ENCODE measurements at places on chromosomes 16 and 17.

- no peak for DNase-seq
Observed at GRCh38 chr17:67449845-67450755, 73.0 kb downstream of the PITPNC1 start.

DNA sequence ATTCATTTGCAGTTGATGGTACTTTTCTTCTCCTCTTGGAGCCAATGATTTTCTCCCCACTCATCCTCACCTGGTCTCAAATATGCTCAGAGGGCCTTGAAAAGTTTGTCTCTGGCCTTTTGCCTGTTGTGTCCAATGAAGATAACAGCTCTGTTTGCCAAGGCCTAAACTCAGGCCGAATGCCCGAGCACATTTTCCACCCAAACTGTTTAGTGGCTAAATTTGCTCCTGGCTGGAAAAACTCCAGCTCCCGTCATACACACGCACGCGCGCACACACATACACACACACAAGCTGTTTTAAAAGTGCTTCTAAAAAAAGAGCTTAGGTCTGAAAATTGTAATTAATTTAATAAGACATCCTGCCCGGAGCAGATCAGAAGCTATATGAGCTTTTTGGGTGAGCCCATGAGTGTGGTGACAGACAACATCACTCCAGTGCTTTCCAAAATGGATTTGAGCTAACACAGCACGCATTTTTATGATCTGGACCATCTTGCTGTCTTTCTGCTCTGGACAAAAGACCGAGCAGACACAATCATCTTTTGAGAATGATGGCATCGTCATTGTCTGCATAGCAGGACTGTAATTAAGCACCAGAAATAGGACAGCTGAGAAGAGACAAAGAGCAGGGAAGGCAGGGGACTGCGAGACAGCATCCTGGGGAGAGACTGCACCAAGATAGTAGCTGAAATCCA is 48.9 kb downstream of the IRX6 start:
- DNase-seq, result no peak

DNA sequence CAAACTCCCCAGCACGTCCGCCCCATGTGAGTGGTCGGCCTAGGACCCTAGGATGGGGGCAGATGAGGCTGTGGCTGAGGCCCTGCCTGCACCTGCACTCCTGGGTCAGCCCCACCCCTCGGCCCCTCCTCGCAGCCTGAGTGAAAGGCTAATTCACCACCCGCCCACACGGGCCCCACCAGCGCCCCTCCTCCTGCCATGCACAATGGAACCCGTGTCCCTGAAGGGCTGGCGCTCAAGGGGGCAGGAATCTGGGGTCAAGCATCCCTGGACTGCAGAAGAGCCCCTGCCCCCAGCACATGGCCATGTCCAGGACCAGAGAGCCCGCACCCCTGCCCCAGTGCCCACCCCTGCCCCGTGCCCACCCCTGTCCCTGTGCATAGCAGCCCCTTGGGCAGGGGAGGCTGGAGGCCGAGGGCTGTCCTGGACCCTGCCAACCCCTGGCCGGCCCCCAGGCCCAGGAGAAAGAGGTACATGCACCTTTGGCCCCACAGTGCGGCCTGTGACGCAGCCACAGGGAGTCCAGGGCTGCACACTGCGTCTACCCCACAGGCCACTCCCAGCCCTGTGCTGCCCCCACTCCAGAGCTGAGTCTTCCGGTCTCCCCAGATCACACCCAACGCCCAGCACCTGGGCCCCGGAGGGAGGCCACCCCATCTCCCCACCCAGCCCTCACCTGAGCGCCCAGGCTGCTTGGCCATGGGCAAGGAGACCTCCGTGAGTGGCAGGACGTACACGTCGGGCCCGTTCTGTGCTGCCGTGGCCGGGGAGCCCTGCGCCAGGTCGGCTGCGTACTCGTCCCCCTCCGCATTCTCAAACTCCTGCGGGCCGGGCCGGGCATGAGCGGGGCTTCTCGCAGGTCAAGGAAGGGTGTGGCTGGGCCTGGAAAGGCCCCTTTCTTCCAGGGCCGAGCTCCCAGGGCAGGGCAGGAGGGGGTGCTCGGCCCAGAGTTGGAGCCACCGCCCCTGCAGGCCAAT is 34.6 kb upstream of the PVALEF start:
- no peak for DNase-seq

DNA sequence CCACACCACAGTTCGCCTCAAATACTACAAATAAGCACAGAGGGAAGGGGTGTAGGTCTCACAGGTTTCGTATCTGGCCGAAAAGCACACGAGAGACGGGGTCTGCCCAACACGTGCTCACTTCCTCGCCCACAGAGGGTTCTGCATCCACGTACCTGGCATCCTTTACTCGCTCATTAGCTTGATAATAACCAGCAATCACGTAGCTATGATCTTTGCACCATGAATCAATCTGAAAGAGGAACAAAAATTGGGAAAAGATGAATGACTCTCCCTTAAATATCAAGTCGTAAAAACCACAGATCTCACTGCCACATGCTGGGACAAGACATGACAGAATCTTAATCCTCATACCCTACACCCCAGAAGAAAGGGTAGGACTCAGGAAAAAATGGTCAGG is 10.5 kb downstream of the EMC8 start:
- DNase-seq, result no peak

GRCh38 chr17:81870981-81871386 is at the start of gene ARHGDIA:
TSS of gene ARHGDIA (minus strand) at chr17:81871337. CDS start at chr17:81869930, 1,407 bp downstream.
- no peak for DNase-seq

DNA sequence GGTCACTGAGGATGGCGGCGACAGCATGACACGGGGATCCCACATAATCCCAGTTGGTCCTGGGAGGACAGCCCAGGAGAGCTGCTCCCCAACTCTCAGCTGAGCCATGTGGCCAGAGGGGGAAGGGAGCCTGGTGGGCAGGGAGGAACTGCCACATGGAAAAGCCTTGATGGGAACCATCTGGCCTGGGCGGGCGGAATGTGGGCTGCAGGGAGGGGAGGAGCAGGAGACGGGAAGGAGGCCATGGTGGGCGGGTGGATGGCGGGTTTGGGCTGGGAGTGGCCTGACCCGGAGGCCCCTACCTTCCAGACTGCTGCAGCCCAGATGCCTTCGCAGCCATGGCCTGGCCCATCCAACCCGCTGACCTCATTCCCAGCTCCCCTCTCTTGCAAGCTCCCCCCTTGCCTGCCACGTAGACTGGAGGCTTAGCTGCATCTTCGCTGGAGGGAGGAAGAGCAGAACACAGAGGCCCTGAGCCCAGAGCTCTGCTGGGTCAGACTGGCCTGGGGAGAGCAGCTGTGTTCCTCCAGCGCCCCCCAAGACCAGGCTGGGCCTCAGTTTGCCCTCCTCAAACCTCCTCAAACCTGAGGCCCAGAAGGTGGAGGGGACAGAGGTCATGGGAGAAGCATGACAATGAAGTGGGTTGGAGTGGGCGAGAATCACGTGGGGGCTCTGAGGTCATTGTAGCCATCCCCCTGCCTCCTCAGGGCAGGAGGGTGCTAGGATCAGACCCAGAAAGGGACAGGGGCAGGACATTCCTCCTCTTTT is 8.2 kb upstream of the COL1A1 start:
- no peak for DNase-seq

GRCh38 chr17:4625181-4625617 is 16.3 kb downstream of the ALOX15 start:
- no peak for DNase-seq

- no peak for DNase-seq
Observed at GRCh38 chr17:9472541-9472940, 103.1 kb downstream of the STX8 start.

GRCh38 chr16:12437761-12438440 is 365.8 kb downstream of the CPPED1 start:
- DNase-seq, result no peak

GRCh38 chr16:1416521-1416941 is 2.0 kb upstream of the UNKL start:
- no peak for DNase-seq

DNA sequence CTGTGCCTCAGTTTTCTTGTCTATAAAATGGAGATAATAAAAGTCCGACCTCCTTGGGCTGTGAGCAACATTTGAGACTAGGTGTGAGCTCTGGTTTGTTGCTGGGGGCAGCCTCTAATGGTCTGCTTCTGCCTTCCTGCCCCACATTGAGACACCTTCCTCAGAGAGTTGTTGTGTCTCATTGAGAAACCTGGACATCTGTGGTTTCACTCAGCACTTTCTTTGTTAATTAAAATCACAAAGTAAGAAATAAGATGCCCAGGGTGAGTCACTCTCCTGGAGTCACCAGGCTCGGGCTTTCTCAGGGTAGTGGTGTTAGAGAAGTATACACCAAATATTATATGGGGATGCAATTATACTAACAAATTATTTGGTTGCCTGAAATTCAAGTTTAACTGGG is 389.2 kb upstream of the SALL1 start:
- no peak for DNase-seq

GRCh38 chr17:40551879-40552768 is 13.1 kb downstream of the CCR7 start:
- DNase-seq, result no peak

DNA sequence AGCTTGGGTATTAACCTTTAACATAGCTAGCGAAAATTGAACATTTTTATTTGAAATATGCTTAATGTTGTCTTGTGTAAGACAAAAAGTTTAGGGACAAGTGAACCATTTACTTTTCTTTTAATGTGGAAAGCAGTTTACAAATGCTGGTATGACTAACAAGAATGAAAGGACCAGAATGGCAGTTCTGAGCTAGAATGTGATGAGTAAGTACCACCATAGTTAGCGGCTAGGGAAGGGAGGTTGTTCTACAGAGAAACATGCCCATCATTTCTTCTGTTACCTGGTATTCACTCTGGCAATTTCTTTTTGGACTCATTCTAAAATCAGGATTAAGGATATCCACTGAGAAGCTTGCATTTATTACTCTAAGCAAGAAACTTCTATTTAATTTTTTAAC is 121.1 kb downstream of the WWOX start:
- DNase-seq, result no peak

GRCh38 chr17:79305768-79306423 is 231.3 kb downstream of the ENGASE start:
- no peak for DNase-seq

GRCh38 chr17:57832314-57833178 is 17.3 kb downstream of the MRPS23 start:
- DNase-seq, result no peak

DNA sequence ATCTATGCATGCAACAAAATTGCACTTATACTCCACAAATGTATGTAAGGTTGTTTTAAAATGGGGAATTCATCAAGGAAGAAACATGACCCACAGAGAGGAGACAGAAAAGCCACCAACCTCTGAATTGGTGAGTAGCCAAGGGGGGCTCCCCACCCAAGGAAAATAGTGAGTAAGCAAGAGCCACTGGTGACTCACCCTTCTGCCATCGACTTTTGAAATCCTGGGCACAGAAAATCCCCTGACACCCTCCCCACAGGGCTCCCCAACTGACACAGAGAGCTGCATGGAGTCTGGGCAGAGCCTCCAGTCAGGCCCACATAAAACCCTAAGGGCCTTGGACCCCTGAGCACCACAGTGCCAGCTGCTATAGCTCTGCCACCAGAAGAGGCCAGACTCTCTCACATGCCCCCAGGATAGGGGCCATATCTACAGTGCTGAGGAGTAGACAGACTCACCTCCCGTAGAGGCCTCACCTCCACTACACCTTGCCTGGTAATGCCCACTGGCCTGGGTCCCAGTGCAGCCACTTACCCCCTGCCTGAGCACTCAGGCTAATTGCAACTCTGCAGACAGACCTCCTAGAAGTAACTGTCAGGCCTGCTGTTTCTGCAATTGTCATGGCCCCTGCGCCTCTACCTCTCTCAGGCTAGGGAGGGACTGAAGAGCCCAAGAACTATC is 244.7 kb upstream of the WSB1 start:
- DNase-seq, result no peak

GRCh38 chr16:57403965-57404817 is at the start of gene CCL17:
TSS of gene CCL17 (plus strand) at chr16:57404767. CDS start at chr16:57413933, 9,166 bp downstream.
- DNase-seq, result no peak

DNA sequence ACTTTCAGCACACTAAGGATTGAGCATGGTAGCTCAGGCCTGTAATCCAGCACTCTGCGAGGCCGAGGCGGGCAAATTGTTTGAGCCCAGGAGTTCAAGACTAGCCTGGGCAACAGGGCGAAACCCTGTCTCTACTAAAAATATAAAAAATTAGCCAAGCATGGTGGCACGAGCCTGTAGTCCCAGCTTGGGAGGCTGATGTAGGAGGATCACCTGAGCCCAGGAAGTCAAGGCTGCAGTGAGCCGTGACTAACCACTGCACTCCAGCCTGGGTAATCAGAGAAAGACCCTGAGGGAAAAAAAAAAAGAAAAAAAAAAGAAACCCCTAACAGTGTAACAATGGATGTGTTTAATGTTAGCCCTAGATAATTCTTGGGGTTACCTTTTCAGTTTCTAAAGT is 24.0 kb downstream of the PARN start:
- no peak for DNase-seq

GRCh38 chr17:32976605-32977004 is 15.0 kb upstream of the SPACA3 start:
- no peak for DNase-seq

- DNase-seq, result no peak
Observed at GRCh38 chr17:50922107-50922506, 56.0 kb upstream of the TOB1 start.

- DNase-seq, result peak; percentile 51
Observed at GRCh38 chr16:81841722-81842121, 62.6 kb downstream of the PLCG2 start.

DNA sequence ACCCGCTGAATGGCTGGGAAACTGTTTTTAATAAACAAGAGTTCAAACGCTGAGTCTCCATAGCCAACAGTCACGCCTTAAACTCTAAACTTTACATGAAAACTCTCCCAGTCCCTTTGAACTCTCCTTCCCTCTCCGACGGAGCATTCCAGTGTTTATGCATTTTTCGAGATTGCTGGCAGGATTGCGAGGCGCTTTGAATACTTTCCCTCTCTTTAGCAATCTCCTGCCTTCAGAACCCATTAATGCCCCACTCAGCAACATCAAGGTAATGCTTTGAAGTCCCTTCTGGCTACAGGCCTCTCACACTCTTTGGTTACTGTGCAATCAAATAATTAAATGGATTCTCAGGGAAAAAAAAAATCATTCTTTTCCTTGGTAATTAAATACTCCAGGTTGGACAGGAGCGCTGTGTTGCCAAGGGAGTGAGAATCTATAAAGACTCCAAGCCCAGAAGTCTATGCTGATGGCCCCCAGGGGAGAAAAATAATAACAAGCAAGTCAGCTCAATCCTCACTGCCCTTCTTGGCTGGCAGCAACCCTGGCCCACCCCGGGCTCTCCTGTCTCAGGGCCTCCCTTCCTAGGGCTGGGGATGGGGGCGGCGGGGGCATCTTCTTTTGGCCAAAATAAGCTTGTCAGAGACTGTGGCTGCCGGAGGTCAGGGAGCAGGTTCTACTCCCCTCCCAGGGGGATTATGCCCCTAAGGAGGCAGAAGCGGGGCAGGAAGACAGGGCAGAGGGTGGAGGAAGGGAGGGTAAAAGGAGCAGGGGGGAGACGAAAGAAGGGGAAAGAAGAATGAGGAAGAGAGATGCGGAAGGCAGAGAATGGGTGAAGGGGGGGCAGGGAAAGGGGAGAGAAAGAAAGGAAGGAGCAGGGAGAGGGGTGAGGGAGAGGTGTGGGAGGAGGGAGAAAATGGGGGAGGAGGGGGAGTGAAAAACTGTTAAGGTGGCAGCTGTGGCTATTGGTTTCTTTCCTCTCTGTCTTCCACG is 45.2 kb downstream of the AXIN2 start:
- no peak for DNase-seq
